ENCODE measurements at places on chromosomes 6 and 20. TPM values are rescaled to one million over a fixed set of nuclear protein-coding genes. Genes with fewer than 3 reads are reported as not detected.
A peak's percentile ranks its signal among the peaks of the same experiment; 100 is the strongest.

Gene SNAI1
- 0.95 TPM for total RNA-seq

Gene LINC00237
- not detected for total RNA-seq

Gene BTN1A1
- total RNA-seq: not detected

Gene TPBG
- total RNA-seq: 0.32 TPM

Gene DEFB110
- not detected for total RNA-seq

Gene TP53TG5
- 0.10 TPM for total RNA-seq

Gene FILIP1
- not detected for total RNA-seq

Gene KIAA0408
- total RNA-seq: 4.2 TPM

Gene MUCL3
- 0.09 TPM for total RNA-seq

Gene JPH2
- not detected for total RNA-seq

Gene SIRPD
- total RNA-seq: not detected

DNA sequence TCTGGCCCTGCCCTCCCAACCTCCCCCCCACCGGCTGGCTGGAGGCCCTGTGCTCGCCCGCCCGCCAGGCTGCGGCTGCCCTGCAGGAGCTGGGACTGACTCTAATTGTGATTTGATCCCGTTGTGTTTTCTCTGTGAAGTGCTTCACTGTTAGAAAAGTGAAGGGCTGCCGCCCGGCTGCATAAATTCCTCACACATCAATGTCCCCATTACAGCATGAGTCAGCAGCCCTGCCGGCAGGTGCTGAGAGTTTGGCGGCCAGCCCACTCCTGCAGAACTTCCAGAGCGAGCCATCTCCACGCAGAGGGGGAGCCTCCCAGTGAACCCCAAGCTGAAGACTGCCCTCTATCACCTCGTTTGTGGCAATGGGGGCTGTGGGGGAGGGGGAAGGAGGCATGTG is 137.9 kb downstream of the DLL1 start:
- no peak for DNase-seq

DNA sequence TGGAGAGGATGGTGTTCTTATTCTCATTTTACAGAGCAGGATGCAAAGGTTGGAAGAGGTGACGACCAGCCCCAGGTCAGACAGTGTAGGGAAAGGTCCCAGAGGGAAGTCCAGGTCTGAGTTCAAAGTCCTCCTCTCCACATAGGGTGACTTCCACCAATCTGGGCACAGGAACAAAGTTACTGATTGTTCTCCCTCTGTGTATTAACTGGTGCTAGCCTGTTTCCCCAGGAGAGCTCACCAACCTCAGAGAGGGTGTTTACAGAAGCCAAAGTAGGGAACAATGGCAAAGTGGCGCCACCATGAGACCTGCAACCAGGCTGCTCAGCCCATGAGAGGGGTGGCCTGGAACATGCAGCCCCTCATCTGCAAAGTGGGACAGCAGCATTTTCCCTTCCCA is 16.8 kb upstream of the SIRPB1 start:
- DNase-seq: no peak

- no peak for DNase-seq
Measured at GRCh38 chr6:82365016-82365795, 1.6 kb downstream of the TPBG start.

- no peak for DNase-seq
Measured at GRCh38 chr6:5394280-5394679, 133.0 kb downstream of the FARS2 start.

GRCh38 chr6:70219943-70220613 is 82.8 kb downstream of the COL9A1 start:
- no peak for DNase-seq

DNA sequence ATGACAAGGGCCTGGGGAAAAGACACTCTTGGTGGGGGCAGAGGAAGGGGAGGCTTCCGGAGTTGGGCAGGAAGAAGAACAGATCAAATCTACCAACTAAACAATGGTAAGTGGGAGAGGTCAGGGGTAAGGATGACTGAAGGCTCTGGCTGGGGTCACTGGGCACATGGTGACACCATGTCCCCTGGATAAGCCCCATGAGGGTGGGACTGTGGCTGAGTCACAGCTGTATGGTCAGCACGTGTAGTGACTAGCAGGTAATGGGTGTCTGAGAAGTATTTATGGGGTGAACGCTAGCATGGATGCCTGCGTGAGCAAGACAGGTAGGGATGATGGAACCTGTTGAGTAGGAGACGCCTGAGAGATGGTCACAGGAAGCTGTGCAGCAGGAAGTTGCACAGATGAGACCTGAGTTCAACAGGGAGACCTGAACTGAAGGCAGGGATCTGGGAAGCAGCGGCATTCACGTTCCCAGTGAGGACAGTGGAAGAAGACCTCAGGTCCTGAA is 64.5 kb upstream of the SNX9 start:
- no peak for DNase-seq

DNA sequence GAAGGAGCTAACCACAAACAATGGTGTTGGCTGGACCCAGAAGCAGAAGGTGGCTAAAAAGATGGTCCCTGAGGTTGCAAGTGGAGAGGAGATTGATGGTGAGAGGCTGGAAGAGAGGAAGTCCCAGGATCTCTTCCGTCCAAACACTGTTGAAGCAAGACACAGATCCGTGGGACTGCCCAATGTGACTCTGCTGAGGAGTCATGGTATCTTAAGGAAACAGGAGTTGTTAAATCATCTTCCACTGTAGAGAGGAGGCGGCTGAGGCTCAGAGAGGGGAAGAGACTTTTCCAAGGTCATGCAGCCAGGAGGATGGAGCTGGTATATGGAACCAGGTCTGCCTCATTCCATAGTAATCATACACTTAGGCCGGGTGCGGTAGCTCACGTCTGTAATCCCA is 4.1 kb upstream of the ZNF335 start:
- no peak for DNase-seq

DNA sequence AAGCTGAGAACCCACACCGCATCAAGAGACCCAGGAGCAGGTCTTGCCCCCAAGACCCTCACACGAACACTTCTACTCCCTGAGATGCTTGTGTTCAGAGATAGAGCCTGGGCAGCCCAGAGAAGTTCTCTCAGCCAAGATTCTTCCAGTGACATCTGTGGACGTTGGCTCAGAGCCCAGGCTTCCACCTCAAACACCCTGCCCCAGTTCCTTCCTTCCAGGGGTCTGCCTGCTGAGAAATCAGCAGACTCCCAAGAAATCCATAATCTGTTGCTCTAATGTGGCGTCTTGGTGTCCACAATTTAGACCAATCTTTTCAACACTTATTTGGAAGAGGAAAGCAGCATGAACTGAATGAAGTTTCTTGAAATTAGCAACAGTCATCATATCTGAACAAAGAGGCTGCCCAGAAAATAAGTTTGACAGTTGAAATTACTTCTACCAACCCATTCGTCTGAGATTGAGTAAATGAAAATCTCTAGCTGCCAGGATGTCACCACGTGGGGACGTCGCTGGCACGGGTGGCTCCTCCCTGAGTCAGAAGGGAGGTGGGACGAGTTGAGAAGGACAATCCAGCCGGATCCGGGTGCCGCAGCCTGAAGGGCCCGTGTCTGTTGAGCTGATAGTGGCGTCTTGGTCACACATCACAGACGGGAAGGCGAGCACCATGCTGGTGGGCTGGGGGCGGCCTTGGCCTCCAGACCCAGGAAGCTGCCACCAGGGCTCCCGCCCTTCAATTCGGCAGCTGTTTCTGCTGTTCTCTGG is 400.9 kb downstream of the TAF4 start:
- DNase-seq: no peak

DNA sequence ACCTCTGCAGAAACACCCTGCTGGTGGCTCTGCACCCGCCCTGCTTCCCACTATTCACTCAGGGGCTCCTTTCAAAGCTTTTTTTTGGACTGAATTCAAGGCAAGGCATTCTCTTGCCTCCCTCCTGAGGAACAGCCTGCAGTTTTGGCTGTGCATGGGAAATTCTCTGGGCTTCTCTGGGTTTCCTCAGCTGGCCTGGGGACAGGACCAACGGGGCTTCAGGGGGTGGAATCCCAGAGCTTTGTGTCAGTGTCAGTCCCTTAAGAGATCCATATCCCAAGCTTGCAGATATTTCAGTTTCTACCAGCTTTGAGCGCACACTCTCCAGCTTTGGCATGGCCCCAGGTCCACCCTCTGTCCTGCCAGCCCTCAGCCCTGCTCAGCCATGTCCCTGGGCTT is 2.0 kb downstream of the SCRT2 start:
- DNase-seq: no peak

DNA sequence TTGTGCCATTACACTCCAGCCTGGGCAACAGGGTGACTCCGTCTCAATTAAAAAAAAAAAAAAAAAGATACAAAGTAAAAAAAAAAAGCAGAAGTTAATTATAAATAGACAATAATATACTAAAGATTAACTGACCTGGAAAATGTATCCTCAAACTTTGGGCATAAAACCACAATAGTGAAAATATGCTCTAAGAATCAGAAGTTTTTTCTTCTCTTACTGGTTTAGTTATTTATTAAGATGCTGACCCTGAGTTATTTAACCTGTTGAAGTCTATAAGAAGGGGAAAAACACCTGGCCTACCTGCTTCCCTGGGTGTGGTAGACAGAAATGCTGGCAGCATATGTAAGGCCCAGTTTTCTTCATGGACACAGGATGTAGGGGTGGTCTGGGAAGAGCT is 133.7 kb upstream of the MLIP start:
- DNase-seq: no peak

GRCh38 chr6:64591676-64592036 is 956.1 kb downstream of the PHF3 start:
- DNase-seq: no peak

DNA sequence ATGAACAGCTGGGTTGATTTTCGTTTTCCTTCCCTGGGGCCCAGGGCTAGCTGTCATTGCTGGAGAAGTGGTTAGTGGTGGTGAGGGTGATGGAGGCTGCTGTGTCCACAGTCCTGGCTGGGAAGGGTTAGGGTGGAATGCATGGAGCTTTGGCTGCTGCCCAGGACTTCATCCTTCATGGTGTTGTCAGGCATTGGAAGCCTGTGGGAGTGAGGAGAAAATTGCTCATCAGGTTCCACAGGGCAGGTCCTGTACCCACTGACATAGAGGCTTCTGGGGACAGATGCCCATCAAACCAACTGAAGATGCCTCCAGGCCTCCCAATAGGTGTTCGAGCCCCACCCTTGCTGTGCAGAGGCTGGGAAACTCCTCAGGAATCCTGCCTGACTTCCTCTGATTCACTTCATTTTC is 262.4 kb upstream of the SUPT3H start:
- no peak for DNase-seq

DNA sequence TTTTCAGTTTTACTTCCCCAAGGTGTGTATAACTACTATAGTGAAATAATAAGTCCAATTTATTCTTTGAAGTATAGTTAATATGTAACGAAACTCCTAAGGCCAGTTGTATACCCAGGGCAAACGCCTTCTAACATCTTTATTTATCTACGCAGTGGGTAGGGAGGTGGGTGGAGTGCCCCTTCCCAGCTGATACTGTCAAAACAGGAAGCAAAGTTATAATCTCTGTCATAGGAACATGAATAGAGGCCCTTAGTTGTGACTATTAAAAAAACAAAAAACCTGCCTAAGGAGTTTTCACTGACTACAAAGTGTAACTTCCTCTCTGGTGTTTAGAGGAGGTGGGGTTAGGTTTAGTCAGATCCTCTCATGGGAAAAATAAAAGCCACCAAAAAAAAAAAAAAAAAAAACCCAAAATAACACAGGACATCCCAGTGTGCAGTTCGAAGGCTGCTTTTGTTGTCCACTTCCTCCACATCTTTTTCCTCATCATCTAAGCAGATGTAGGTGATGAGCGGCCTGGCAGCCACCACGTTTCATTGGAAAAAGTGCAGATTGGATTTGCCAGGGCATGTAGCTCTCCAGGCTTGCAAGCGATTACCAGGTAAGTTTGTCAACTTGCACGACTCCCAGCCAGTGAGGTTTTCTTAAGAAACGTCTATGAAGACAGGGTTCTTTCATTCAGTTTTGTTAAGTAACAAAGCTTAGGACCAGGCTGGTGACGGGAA is 58.7 kb downstream of the UTRN start:
- DNase-seq: peak; percentile 70

- DNase-seq: no peak
Measured at GRCh38 chr6:610882-611281, 46.0 kb downstream of the HUS1B start.

- DNase-seq: no peak
Measured at GRCh38 chr6:122400462-122401089, 1.1 kb downstream of the HSF2 start.

DNA sequence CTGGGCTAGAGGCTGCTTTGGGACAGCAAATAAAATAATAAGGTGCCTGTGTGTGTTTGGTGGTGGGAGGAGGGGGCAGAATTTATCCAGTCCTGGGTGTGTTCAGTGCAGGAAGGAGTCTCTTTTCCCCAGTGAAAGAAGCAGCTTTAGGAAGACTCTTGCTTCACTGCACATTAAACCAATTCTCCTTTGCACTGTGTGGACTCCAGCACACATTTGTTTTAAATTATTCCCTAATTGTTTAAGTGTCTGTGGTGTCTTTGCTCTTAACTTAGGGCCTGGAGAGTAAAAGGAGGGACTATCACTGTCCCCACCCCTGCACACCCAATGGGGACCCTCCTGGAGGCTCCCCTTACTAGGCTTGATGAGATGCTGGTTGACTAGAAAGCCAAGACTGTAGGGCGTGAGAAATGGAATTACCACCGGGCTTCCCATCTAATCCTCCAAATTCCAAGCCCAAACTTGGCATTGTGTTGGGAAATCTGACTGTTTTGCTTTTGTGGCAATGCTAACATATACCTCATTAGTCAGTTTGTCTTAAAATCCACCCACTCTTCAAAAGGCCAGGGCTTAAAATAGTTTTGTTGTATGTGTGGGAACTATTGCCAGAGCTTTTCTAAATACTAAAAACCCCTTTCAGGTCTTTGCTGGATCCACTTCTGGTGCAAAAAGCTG is 13.5 kb upstream of the DAAM2 start:
- DNase-seq: no peak

- DNase-seq: peak; percentile 18
Measured at GRCh38 chr6:14129575-14129974, 12.0 kb downstream of the CD83 start.

- no peak for DNase-seq
Measured at GRCh38 chr6:26555505-26556262, 17.5 kb downstream of the HMGN4 start.

DNA sequence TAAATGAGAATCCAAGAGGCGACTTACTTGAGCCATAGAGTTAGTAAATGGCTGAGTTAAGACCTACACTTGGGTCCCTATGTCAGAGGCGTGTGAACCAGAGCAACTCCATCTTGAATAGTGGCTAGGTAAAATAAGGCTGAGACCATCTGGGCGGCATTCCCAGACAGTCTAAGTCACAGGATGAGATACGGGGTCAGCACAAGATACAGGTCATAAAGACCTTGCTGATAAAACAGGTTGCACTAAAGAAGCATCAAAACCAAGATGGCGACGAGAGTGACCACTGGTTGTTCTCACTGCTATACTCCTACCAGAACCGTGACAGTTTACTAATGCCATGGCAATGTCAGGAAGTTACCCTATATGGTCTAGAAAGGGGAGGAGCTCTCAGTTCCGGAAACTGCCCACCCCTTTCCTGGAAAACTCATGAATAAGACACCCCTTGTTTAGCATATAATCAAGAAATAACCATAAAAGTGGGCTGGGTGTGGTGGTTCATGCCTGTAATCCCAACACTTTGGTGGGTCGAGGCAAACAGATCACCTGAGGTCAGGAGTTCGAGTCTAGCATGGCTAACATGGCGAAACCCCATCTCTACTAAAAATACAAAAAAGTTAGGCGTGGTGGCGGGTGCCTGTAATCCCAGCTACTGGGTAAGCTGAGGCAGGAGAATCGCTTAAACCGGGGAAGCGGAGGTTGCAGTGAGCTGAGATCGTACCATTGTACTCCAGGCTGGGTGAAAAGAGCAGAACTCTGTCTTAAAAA is 43.9 kb upstream of the EEF1A1 start:
- no peak for DNase-seq

- no peak for DNase-seq
Measured at GRCh38 chr6:105622226-105622625, 219.3 kb upstream of the PREP start.

- no peak for DNase-seq
Measured at GRCh38 chr20:19901226-19901625, 115.9 kb upstream of the NAA20 start.
